Mucosa of gallbladder (tissue), 1 donor: ENCODE measurements at places on chromosomes 12 and 14. TPM values are rescaled to one million over a fixed set of nuclear protein-coding genes. Genes with fewer than 3 reads are reported as not detected.

DNA sequence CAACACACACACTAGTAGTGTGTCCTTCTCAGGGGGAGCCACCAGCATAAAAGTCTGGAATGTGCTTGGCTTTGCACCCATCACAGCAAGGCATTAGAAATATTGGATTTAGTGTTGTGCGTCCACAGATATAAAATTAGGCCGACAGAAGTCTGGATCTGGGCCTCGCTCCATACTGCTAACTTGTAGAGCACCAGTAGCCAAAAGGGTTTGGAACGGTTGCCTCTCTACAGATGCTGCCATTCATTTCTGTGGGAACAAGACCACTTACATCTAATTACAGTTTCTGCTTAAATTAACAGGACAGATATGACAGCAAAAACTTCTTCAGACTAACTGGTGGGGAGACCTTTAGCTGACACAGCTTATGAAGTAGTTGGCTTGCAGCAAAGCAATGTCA is 94.2 kb downstream of the EXOC5 start:
- no peak for DNase-seq

- no peak for DNase-seq
These were observed 76.5 kb upstream of the AMIGO2 start for GRCh38 chr12:47156167-47156736.

GRCh38 chr14:94884616-94885230 is 114.8 kb upstream of the GSC start:
- no peak for DNase-seq

GRCh38 chr14:92549859-92550230 is 36.3 kb downstream of the RIN3 start:
- no peak for DNase-seq

- no peak for DNase-seq
These were observed 10.1 kb downstream of the RNASE1 start for GRCh38 chr14:20792556-20792955.

- DNase-seq = no peak
These were observed 4.3 kb downstream of the MBIP start for GRCh38 chr14:36316131-36316530.

DNA sequence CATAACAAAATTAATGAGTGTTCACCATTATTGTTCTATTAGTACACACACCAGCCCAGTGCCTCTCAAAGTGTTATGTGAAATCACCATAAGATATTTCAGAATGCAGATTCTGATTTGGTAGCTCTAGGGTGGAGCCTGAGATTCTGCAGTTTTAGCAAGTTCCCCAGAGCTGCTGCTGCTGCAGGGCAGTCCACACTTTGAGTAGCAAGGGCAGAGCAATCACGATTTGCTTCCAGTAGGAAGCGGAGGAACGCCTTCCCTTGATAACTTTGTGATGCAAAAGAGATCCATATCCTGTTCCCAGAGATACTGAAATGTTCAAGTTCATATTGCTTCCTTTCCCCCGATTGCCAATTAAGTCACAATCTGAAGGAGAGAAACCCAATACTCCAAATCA is 57.9 kb downstream of the SLC17A8 start:
- DNase-seq = no peak

DNA sequence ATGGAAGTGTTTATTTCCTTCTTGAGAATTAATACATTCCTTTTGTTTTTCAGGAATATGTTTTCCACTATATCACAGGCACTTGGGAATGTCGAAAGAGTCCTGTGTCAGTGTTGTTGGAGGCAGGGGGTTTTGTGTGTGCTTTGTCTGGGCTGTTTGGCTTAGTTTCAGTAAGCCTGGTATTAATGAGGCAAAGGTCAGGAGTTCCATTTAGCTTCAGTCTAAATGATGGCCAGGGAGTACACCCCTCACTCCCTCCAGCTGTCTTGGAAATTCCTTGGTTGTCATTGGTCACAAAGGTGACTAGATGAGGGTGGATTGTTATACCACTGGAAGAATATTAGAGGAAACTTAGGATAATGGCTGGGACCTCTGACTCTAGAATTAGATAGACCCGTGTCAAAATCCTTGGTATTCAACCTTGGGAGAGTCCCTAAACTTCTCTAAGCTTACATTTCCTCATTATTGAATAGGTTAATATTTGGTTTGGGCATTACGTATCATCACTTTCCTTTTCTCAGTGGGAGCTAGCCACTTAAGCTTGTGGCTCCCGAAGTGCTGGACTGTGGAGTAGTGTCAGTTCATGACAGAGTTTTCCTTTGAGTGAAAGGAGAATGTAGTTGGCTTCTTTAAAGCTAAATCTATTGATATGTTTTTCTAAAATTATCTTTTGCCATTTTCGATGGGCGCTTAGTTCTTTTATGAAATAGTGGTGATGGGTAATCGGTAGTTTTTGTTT is 5.2 kb downstream of the FRS2 start:
- no peak for DNase-seq

DNA sequence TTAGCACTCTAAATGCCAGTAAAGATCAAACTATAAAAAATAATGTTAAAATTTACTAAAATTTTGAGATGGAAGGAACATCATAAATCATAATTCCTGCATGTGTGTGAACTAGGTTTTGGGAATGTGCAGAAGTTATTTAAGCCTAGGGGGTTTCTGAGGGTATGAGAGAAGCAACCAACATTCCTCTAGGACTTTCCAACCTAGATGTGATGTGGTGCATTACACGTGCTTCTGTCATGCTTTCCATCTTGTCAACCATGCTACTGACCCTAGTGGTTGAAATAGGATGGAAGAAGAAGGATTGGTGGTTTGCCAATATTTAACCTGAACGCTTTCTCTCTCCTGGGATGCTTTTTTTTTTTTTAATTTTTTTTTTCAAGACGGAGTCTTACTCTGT is 209.3 kb downstream of the AEBP2 start:
- no peak for DNase-seq

- no peak for DNase-seq
These were observed 3.5 kb downstream of the OAS3 start for GRCh38 chr12:112941528-112942335.

DNA sequence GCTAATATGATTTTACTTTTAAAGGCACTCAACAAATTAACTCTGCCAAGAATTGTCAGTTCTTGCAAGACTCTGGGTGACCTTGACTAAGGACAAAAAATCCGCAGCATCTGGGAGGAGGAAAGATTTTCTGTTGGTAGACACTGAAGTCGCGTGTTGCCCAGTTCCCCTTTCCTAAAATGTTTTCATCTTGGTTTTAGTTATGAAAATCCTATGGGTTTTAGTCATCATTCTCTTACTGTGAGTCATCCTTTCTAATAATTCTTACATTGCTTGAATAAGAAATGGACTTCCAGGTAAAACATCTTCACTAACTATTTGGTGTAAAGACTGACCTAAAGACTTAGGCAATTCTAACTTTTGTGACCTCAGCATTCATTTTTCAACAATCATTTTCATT is 9.1 kb downstream of the GSG1 start:
- no peak for DNase-seq

DNA sequence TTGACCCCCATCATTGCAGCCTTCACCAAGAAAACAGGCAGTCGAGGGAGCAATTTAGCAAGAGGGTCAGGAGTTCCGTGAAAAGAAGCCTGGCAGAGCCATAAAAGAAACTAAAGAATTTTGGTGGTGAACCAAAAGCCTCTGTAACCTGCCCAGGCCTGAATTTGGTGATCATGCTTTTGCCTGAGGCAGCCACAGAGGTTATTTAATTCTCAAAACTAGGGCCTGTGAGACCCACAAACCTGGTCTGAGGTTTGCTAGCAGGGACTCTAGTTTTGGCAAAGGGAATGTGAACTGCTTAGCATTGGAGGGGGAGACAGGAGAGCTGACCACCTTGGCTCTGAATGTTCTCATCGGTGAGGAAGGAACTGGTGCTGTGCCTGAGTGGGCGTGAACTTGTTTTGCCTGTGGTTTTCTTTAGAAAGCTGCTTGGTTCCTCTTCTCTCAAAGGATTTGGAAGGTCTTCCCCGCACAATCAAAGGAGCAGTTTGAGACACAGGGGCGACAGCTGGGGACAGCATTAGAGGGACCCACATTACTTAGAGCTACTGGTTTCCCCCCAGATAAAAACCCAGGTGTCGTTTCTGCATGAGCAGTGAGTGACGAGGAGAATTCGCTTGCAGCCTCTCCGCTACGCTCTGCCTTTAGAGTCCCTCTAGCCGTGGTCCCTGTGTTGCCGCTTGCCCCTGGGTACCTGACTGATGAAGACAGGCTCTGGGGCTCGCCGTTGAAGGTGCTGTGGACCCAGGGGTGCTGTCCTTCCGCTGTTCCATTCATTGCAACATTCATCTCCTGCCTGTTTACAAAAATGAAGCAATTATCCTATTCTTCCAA is 12.6 kb upstream of the WNT5B start:
- no peak for DNase-seq

DNA sequence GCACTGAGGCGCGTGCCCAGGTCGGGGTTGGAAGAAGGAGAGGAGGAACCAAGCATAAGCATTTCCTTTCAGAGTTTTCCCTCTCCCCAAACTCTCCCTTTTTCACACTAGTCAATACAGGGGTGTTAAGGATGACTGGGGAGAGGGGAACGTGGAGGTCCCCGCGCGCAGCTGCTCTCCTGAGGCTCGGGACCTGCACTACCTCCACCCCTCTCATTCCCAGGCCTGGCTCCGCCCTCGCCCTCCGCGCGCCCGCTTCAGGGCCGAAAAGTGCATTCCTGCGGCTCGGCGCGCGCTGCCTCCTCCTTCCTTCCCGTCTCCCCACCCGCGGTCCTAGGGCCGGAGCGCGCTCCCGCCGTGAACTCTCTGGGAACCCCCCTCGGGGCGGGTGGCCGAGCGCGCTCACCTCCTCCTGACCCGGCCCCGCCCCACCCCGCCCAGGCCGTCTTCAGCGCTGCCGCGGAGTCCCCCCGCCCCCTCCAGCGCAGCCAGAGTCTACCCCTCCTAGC is 11.3 kb downstream of the RARG start:
- DNase-seq = peak; percentile 90

DNA sequence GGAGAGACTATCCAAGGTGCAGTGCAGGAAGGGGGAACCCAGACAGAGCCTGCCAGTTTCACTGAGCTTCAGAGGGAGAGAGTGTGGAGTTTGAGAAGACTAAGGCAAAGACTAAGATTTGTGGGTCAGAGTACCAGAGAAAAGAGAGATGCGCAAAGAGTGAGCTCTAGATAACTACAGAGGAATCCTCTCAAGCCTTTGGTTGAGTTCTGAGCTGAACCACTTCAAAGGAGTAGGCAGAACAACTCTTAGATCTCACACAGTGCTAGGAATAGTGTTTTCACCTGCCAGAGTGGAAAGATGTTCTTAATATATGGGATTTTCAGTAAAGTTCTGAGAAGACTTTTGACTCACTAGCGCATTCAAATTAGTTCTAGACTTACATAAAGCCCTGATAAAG is 10.7 kb upstream of the M6PR start:
- no peak for DNase-seq

The SERPINA10 gene
- total RNA-seq = 0.32 TPM

The SETD1B gene
- total RNA-seq = 35.5 TPM

The JPH4 gene
- 1.2 TPM for total RNA-seq

The KIF26A gene
- 3.7 TPM for total RNA-seq
